ENCODE measurements at places on chromosomes 5 and 9. TPM values are rescaled to one million over a fixed set of nuclear protein-coding genes. Genes with fewer than 3 reads are reported as not detected.

DNA sequence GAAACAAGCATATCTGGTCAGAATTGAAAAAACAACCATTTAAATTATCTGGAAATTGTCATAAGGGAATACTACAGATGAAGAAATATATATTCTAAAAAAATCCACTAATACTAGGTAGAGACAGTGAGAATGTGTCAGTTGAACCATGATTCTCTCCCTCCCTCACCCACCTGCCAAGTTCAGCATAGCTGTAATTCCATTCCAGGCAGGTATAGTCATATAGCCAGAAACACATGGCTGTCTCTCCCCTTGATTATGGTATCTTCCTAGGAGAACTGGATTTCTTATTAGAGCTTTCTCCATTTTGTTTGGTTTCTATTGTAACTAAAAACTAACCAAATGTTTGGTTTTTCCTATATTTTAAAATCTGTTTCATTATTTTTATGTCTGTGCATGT lies 509.2 kb downstream of the CDH10 start:
- no peak for DNase-seq
- H3K27me3 ChIP-seq, result no peaks in the 10 kb centered on the region
- no peaks in the 10 kb centered on the region for H3K36me3 ChIP-seq
- H3K4me3 ChIP-seq, result no peak overlapping the region
- no peaks in the 10 kb centered on the region for H3K4me1 ChIP-seq

- no peaks in the 10 kb centered on the region for H3K27me3 ChIP-seq
- no peaks in the 10 kb centered on the region for H3K36me3 ChIP-seq
Observed at GRCh38 chr9:114210136-114210535, 54.8 kb downstream of the COL27A1 start.

The GFM2 gene
- total RNA-seq, result 29.8 TPM

DNA sequence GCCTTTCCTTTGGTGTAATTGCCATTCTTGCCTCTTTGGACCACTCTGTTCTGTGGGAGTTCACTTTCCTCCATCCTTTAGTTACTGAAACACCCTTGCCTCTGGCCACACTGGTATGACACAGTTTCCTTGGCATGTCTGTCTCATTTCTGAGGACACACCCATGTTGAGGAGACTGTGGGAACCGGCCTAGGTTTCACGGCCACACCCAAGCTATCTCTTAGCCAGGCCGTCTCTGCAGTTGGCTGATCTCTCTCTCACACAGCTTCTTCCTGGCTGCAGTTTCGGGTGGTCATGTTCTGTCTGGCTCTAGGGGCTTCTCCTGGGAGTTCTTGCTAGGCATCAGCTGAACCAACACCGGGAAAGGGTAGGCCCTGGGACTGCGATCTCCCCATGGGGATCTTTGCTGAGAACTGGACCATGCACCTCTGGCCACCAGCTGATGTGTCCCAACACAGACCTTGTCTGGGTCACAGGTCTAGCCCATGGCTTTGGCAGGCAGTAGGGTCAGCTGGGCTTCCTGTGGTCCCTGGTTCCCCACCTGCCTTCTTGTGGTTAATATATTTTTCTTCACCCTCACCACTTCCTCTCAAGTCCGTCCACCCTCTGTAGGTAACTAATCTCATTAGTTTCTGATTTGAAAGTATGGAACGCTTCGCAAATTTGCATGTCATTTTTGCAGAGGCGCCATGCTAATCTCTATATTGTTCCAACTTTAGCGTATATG lies 24.9 kb downstream of the ARHGEF37 start:
- no peak overlapping the region for H3K4me3 ChIP-seq
- DNase-seq, result no peak
- no peaks in the 10 kb centered on the region for H3K36me3 ChIP-seq
- H3K27me3 ChIP-seq, result no peaks in the 10 kb centered on the region

DNA sequence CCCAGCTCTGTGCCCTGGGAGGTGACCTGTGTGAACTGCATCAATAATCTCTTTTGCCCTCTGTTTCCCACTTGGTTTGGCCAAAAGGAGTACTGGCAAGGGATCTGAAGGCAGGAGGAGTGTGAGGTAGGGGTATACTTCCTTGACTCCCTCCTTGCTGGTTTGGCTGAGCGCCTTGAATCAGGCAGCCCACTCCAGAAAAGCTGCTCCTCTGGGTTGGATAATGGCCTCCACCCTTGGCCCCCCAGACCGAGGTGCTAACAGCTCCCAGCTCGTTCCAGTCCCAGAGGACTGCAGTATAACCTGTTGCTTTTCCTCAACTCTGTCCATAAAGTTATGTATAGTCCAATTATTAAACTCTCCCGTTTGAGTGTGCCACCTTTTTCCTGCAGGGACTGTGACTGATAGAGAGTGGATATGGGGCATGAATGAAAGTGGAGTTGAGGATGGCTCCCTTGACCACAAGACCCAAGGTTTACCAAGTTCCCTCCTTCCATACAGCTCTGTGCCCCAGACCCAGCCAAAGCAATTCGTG lies 88.2 kb upstream of the HAND1 start:
- H3K4me3 ChIP-seq, result no peak overlapping the region
- no peak for DNase-seq
- H3K4me1 ChIP-seq, result no peaks in the 10 kb centered on the region
- H3K36me3 ChIP-seq, result no peaks in the 10 kb centered on the region
- peaks cover 6% of the 10 kb centered on the region for H3K27me3 ChIP-seq

DNA sequence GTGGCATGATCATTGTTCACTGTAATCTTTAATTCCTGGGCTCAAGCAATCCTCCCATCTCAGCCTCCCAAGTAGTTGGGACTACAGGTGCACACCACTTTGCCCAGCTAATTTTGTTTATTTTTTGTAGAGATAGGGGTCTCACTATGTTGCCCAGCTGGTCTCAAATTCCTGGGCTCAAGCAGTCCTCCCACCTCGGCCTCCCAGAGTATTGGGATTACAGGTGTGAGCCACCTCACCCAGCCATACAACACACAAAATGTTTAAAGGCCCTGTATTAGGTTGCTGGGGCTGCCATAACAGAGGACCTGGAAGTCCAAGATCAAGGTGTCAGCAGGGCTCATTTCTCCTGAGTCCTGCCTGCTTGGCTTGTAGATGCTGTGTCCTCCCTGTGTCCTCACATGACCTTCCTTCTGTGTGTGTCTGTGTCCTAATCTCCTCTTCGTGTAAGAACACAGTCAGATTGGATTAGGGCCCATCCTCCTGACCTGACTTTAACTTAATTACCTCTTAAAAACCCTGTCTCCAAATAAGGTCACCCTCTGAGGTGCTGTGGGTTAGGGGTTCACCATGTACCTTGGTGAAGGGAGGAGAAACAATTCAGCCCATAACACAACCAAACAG lies 5.4 kb downstream of the UBE2QL1 start:
- no peak overlapping the region for H3K4me3 ChIP-seq
- peaks cover 84% of the 10 kb centered on the region for H3K27me3 ChIP-seq
- H3K4me1 ChIP-seq, result peaks cover 11% of the 10 kb centered on the region
- no peaks in the 10 kb centered on the region for H3K36me3 ChIP-seq
- H3K27ac ChIP-seq, result no peak overlapping the region

The PDGFRB gene
- total RNA-seq, result 15.3 TPM

DNA sequence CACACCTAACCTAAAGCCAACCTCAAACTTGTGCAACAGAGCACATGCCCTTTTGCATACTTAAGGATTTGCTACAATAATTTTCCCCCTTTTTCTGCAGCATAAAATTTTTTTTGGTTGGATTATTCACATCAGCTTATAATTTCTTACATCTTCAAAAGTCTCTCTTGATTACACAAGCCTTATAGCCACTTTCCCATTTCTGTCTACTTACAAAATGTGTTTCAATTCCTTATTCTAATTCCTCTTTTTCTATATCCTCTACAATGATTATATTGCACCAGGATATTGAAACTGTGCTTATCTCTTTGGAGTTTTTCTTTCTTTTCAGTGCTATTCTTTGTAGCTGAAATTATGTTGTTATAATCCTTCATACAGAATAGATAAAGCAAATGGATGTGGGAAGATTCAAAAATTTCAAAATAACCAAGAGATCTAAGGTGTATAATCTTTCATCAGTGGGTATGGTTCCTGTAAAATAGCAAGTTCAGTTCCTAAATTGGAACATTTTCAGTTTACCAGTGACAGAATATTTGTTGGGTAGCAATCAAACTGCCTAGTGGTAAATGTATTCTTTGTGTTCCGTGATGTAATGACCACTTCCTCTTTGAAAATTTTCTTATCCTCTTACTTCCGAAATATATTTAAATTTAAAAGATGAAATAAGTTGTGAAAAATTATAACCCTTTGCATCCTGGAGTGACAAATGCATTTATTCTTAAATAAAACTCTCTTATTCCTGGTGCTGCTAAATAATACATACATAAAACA lies 386.8 kb upstream of the CHD1 start:
- no peak overlapping the region for H3K27ac ChIP-seq
- H3K27me3 ChIP-seq, result no peaks in the 10 kb centered on the region
- no peak for DNase-seq
- H3K36me3 ChIP-seq, result no peaks in the 10 kb centered on the region

DNA sequence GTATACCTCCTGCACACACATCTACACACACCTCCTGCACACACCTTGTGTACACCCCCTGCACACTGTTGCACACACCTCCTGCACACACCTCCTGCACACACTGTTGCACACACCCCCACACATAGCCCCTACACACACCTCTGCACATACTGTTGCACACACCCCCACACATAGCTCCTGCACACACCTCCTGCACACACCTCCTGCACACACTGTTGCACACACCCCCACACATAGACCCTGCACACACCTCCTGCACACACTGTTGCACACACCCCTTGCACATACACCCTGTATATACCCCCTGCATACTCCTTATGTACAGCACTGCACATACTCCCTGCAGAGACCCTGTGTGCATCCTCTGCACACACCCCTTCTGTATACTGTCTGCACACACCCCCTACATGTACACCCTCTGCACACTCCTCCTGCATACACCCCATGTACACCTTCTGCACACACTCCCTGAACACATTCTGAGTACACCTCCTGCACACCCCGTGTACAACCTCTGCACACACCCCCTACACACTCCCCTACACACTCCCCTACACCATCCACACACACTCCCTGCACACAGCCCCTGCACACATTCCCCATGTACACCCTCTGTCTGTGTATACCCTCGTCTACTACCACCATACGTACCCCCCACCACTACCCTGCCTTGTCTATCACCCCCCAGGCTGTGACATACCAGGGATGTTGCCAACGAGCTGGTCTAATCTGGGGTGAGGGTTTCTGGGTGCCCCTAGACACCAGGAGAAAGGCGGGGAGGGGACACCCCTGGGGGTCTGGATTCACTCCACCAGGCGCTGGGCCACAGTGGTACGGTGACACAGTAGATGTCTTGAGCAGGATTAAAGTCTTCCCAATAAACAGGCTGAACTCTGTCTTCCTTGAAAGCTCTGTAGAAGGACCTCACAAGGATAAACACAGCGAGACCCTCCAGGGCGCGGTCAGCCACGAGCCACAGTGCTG lies 1.1 kb upstream of the CEP72 start:
- no peaks in the 10 kb centered on the region for H3K27me3 ChIP-seq
- no peak overlapping the region for H3K27ac ChIP-seq
- peaks cover 23% of the 10 kb centered on the region for H3K4me1 ChIP-seq

The OSMR gene
- total RNA-seq, result 2.7 TPM

GRCh38 chr5:56612759-56613158 lies 202.6 kb upstream of the MAP3K1 start:
- no peak for DNase-seq
- H3K4me3 ChIP-seq, result no peak overlapping the region
- no peak overlapping the region for H3K27ac ChIP-seq
- H3K4me1 ChIP-seq, result peaks cover 11% of the 10 kb centered on the region
- peaks cover 4% of the 10 kb centered on the region for H3K36me3 ChIP-seq

GRCh38 chr9:27505744-27506161 lies 18.3 kb upstream of the IFNK start:
- H3K27ac ChIP-seq, result peak overlapping the region; percentile 38
- no peak for DNase-seq
- H3K4me3 ChIP-seq, result no peak overlapping the region
- peaks cover 24% of the 10 kb centered on the region for H3K36me3 ChIP-seq

The FOXD4L6 gene
- 0.48 TPM for total RNA-seq

The RANBP6 gene
- total RNA-seq, result 25.9 TPM

- no peak overlapping the region for H3K27ac ChIP-seq
- H3K4me3 ChIP-seq, result no peak overlapping the region
- DNase-seq, result no peak
- H3K4me1 ChIP-seq, result peaks cover 3% of the 10 kb centered on the region
- H3K27me3 ChIP-seq, result peaks cover 2% of the 10 kb centered on the region
- no peaks in the 10 kb centered on the region for H3K36me3 ChIP-seq
Observed at GRCh38 chr5:37889612-37890317, 49.9 kb upstream of the GDNF start.

- no peaks in the 10 kb centered on the region for H3K27me3 ChIP-seq
- no peaks in the 10 kb centered on the region for H3K4me1 ChIP-seq
- peaks cover 2% of the 10 kb centered on the region for H3K36me3 ChIP-seq
- peak overlapping the region; percentile 28 for H3K27ac ChIP-seq
- no peak overlapping the region for H3K4me3 ChIP-seq
Observed at GRCh38 chr5:159543326-159543725, 213.0 kb upstream of the IL12B start.

DNA sequence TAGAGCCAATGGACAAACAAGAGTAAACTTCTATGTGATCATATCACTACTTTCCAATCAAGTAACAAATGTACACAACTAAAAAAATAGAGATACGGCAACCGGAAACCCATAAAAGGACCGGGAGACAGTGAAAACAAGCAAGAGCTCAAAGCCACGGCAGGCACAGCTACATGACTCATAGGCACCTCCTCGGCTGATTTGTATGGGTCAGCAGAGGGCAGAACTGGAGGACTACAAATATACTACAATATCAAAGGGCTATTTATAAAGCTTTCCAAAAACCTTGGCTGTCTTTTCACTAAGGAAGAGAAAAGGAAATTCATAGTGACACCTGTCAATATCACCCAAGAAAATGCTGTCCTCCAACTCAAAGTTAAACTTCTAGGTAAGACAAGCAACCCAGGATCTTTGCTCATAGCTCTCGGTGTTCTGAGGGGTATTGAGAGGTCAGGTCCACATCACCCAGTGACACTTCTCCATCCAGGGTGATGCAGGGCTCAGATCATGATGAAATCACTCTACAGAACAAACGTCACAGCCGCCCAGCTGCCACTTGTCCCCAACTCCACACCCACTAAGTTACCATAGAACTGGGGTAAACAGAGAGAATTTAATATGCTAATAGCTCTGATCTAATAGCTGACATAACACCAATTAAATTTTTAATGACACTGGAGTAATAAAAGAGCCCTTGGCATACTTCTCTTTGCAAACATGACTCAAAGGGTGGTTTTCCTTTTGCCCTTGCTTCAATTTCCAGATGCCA lies 41.3 kb downstream of the PFDN1 start:
- H3K4me1 ChIP-seq, result peaks cover 29% of the 10 kb centered on the region
- no peaks in the 10 kb centered on the region for H3K27me3 ChIP-seq
- H3K36me3 ChIP-seq, result peaks cover 28% of the 10 kb centered on the region

DNA sequence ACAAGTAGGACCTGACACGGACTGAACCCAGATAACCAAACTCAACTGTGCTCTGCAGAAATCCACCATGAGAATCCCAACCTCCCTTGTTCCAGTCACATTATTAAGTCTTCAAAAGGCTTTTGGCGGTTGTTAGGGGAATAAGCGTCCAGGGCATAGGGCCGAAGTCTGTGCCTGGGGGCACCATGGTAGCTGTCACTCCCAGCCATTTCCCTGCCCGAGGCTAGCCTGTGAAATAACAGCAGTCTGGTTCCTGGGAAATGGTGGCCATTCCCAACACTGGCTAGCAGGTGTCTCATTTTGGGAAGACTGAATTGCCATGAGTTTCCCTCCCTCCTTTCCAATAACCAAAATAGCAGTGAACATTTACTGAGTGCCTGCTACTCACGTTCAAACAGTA lies 122.2 kb downstream of the CRB2 start:
- H3K27ac ChIP-seq, result no peak overlapping the region
- no peak for DNase-seq
- H3K36me3 ChIP-seq, result no peaks in the 10 kb centered on the region

The SUB1 gene
- 259 TPM for total RNA-seq

The BARHL1 gene
- not detected for total RNA-seq

The NKD2 gene
- total RNA-seq, result 20.6 TPM

Measured in neural crest cell (in vitro differentiated cells).